Articular chondrocyte of knee joint (primary cell): ENCODE measurements at places on chromosomes 6 and 20. TPM values are rescaled to one million over a fixed set of nuclear protein-coding genes. Genes with fewer than 3 reads are reported as not detected.

Gene CRISP2
- total RNA-seq, result not detected in 2 replicates

Gene SLC17A9
- total RNA-seq, result 6.7 and 6.9 TPM in 2 replicates

Gene TP53TG5
- not detected in 2 replicates for total RNA-seq

Gene PDE7B
- total RNA-seq, result 25.7 and 32.8 TPM in 2 replicates
